ENCODE measurements at places on chromosomes 6 and 20. TPM values are rescaled to one million over a fixed set of nuclear protein-coding genes. Genes with fewer than 3 reads are reported as not detected.

GRCh38 chr6:146896062-146896813 lies 297.5 kb downstream of the ADGB start:
- ATAC-seq, result no peak

DNA sequence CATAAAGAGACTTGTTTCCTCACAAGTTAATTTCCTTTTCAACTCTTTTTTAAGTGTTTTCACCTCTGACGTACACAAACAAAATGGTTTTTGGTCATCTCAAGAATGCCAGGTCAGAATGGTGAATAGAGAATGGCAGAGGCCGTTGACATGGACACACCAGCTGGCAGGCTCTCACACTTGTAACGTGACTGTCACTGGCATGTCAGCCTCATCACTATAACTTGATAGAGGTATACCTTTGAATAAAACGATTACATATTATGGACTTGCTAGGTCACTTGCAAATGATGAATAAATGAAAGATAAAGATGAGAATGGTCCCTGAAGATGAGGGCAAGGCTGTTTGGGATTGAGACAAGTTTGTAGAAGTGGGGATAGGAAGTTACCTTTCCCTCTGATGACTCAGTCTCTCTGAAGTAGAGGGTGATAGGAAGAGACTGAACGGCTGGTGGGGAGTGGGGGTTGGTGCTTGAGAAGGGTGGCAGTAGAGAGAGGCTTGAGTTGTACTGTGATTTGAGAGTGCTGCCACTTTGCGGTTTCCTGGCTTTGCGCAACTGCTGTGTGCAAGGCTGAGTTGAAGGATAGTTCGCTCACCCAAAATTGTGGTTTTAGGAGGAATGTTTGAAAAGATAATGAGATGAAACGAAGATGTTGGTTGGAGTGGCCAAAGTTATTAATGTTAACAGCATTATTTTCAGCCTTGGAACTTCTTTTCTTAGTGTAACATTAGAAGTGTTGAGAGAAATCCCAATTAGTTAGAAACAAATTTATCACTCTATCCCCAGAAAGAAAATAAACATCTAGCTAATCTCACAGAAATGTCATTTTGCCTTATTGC lies 30.3 kb downstream of the TBPL1 start:
- ATAC-seq, result no peak

The ISM1 gene
- total RNA-seq, result 8.1 TPM

The PARD6B gene
- total RNA-seq, result 2.6 TPM

GRCh38 chr6:8069631-8070284 lies 5.6 kb upstream of the BLOC1S5 start:
- no peak for ATAC-seq

- no peak for ATAC-seq
Observed at GRCh38 chr6:37016995-37017394, 11.5 kb downstream of the FGD2 start.

The TPBG gene
- 96.7 TPM for total RNA-seq

DNA sequence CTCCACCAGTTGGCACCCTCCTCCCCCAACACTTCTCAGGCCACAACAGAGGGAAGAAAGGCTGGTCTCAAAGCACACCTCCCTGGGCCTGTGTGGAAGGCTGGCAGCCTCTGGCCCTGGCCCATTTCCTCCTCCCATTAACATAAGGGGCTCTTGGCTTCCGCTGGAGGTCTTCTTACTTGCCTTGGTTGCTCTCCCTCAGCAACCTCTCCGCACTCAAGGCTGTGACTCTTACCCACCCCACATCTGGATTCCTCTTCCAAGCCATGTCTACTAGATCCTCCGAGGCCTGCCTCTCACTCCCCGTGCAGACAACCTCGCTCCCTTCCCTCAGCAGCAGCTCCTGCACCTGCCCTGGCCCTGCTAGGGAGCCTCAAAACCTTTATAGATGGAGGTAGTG lies 112.2 kb upstream of the PRND start:
- no peak for ATAC-seq
